ENCODE measurements at places on chromosomes 2 and 18. TPM values are rescaled to one million over a fixed set of nuclear protein-coding genes. Genes with fewer than 3 reads are reported as not detected.

Gene LOXL3
- total RNA-seq: 4.4 TPM

Gene CCDC74A
- total RNA-seq: 4.9 TPM

Gene DTNA
- 9.1 TPM for total RNA-seq

Gene IL1A
- 2.9 TPM for total RNA-seq

Gene TUBA3E
- not detected for total RNA-seq

Gene GPR45
- total RNA-seq: not detected

Gene CNGA3
- total RNA-seq: not detected

Gene MAL
- not detected for total RNA-seq

Gene WNT6
- total RNA-seq: not detected

Gene MGAT5
- 54.9 TPM for total RNA-seq

Gene ACTG2
- 0.32 TPM for total RNA-seq

Gene OTX1
- total RNA-seq: under 0.01 TPM

Gene NIF3L1
- 13.6 TPM for total RNA-seq

Gene IGFBP5
- 5.9 TPM for total RNA-seq

Gene PCARE
- not detected for total RNA-seq

Gene ANKRD30BL
- not detected for total RNA-seq

Gene IL36B
- not detected for total RNA-seq

Gene NT5C1B
- not detected for total RNA-seq

Gene SUCLG1
- 71.3 TPM for total RNA-seq

Gene DSC2
- total RNA-seq: under 0.01 TPM

Gene SRBD1
- total RNA-seq: 12.7 TPM

Gene RESP18
- total RNA-seq: not detected

Gene EMILIN1
- total RNA-seq: 1.9 TPM

Gene FAM237A
- total RNA-seq: not detected

Gene TRIM43B
- not detected for total RNA-seq

Gene TCF23
- total RNA-seq: not detected

Gene CD207
- total RNA-seq: 0.30 TPM

Gene SNTG2
- not detected for total RNA-seq

Gene DAW1
- total RNA-seq: 17.5 TPM

Gene ASB18
- total RNA-seq: not detected

Gene REG3A
- not detected for total RNA-seq

Gene PXDN
- 217 TPM for total RNA-seq

Gene GNLY
- total RNA-seq: not detected

Gene HOXD3
- 4.2 TPM for total RNA-seq

Gene TLX2
- not detected for total RNA-seq

Gene L3MBTL4
- total RNA-seq: 0.46 TPM

Gene TAF4B
- total RNA-seq: 3.6 TPM

Gene FRZB
- total RNA-seq: not detected

Gene SERPINB12
- total RNA-seq: not detected

Gene RAX
- total RNA-seq: not detected

Gene ALPI
- total RNA-seq: not detected

Gene MAB21L4
- not detected for total RNA-seq

Gene MBD5
- total RNA-seq: 10.2 TPM

Gene CRYBA2
- not detected for total RNA-seq

Gene SERPINB11
- not detected for total RNA-seq

Gene ADGRF3
- total RNA-seq: not detected

Measured in epithelial cell of umbilical artery (primary cell).